ENCODE measurements at places on chromosomes 7 and 10.
A peak's percentile ranks its signal among the peaks of the same experiment; 100 is the strongest.

DNA sequence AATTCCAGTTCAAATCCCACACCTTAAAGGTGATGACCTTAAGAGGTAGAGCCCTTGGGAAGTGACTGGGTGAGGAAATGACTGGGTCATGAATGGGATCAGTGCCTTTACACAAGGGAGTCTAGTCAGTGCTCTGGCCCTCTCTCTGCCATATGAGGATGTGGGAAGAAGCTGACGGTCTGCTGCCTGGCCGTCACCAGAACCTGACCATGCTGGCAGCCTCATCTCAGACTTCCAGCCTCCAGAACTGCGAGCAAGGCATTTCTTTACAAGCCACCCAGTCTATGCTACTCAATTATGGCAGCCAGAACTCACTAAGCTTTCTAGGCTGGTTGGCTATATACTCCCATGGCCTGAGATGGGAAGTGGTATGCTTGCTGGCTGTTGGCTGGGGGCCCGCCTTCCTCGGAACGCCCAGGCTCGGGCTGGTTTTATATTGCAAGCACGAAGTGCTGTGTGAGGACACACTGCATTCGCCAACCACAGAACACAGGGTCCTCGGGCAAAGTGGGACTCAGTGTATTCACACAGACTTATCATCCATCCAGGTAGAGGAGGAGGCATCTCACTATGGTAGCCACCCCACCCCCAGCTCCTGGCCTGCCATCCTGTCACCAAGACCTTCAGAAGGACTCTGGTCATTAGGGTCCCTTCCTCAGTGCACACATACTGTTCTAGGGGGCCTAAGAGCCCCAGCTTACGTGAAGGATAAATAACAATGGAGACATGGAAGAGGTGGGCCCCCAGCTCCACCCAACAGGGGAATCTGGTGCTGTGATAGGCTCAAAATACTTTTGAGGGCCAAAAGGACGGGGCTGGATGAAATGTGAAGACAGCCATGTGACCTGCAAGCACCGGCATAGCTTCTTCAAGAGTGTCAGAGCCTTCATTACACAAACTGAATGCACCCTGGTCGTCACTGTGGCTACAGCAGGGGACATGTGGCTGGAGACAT is 49.0 kb downstream of the ZRANB1 start:
- no peak for DNase-seq

DNA sequence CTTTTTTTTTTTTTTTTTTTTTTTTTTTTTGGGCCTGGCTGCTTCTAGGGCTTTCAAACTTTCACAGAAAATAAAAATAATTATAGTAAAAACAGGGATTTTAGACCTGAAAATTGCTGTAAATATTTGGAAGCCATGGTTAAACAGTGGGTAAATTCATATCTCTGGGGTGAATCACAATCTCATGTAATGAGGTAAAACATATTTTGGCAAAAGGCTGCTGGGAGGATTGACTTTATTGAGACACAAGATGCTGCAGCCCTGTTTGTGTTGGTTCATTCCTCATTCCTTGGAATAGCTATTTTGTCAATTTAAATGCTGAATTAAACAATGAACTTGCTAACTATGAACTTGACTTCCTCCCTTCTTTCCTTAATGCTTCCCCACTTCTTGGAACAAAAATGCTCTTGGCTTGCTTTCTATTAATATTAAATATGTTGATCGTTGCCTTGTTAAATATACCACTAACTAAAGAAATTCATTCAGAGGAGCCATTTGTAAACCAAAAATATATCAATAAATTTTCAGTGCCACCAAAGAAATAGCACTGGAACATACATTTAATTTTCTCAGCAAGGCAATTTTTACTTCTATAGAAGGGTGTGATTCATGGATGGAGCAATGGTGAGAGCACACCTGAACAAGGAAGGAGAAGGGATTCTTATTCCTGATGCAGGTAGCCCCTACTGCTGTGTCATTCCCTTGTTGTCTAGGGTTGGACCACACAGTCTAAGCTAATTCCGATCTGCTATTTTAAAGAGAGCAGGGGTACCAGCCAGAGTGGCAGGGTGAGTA is 24.6 kb downstream of the AGK start:
- no peak for DNase-seq

DNA sequence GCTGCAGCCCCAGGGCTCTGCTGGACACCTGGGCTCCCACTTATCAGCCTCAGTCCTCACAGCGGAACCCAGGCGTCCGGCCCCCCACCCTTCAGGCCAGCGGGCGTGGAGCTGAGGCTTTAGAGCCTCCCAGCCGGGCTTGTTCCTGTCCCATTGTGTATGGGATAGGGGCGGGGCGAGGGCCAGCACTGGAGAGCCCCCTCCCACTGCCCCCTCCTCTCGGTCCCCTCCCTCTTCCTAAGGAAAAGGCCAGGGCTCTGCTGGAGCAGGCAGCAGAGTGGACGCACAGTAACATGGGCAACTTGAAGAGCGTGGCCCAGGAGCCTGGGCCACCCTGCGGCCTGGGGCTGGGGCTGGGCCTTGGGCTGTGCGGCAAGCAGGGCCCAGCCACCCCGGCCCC is 2.7 kb downstream of the NOS3 start:
- DNase-seq, result no peak

- no peak for DNase-seq
Observed at GRCh38 chr7:96069401-96069800, 252.5 kb downstream of the SLC25A13 start.

DNA sequence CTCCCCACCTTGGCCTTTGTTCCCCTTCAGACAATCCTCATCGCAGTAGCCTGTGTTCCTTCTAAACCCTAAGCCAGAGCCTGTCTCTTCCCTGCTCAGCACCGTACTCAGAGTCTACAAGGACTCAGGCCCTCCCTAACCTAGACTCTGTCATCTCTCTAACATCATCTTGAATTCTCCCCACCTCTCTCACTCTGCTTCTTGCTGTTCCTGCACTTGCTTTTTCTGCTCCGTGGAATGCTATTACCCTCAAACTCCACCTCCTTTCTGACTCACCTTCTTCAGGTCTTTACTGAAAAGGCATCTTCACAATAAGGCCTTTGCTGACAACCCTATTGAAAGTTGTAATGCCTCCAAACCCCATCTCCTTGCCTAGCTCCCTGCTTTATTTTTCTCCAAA is 141.0 kb downstream of the DKK1 start:
- DNase-seq, result peak; percentile 84

DNA sequence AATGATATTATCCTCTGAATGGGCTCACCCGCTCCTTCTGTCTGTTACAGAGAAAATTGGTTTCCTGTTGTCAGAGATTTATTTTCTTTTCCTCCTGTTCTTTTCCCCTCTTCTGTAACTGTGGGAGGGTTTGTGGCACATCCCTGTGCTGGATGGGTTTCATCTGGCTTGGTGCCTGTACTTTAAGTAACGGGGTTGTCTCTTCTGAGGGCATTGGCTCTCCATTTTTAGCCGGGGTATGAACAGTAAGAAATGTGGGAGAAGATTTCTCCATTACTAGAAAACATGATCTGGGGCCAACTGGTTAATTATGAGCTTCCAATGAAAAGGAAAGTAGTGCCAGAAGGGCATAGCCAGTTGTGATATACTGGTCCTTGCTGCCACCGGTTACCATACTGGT is 142.6 kb downstream of the SND1 start:
- no peak for DNase-seq

DNA sequence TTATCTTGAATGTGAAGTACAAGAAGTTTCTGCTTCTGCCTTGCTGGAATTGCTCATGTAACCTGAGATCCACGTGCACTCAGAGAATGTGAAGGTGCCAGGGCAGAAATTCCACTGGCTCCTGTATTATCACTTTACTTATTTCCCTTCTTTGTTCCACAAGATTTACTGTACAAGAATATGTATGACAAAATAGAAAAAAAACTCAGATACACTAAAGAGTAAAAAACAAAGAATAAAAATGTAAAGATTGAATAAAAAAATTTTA is 43.0 kb downstream of the PLCE1 start:
- DNase-seq, result peak; percentile 17

All from M059J (cell line).